ENCODE measurements at places on chromosomes 5 and 9.
A peak's percentile ranks its signal among the peaks of the same experiment; 100 is the strongest.

DNA sequence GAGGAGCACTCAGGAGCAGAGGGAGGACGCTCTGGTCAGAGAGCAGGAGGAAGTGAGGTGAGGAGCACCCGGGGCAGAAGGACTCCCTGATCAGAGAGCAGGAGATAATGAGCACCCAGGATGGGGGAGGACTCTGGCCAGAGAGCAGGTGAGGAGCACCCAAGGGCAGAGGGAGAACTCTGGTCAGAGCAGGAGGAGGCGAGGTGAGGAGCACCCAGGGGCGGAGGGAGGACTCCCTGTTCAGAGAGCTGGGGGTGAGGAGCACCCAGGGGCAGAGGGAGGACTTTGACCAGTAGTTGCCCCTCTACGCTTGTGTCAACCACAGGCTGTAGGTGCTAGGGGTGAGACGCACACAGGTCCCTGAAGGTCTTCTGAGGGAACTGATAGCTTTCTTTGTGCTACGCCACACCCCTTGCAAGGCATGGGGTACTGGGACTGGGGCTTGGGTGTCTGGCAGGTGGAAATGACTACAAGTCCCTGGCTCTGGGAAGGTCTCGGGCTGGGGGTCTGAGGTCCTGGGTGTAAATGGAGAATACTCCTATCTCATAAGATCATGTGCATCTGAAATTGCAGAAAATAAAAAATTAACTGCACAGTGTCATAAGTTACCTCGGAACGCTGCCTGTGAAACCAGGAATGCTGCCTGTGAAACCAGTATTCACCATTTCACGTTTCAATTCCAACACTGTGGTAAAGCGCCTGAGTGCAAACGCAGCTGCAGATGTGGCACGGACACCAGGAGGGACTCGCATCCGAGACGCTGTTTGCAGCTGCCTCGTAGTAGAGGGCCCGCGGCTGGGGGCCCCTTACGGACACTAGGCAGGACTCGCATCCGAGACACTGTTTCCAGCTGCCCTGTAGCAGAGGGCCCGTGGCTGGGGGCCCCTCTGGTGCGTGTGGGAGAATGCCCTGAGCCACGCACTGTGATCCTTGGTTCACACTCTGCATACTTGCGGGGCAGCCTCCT lies 27.0 kb upstream of the SLC6A3 start:
- no peak for DNase-seq

- no peak for DNase-seq
Observed at GRCh38 chr5:85646641-85647040, 971.1 kb upstream of the COX7C start.

- peak; percentile 73 for DNase-seq
Observed at GRCh38 chr5:178476972-178477754, 113.0 kb downstream of the COL23A1 start.

- DNase-seq: no peak
Observed at GRCh38 chr9:81548911-81549310, 140.4 kb downstream of the TLE1 start.

DNA sequence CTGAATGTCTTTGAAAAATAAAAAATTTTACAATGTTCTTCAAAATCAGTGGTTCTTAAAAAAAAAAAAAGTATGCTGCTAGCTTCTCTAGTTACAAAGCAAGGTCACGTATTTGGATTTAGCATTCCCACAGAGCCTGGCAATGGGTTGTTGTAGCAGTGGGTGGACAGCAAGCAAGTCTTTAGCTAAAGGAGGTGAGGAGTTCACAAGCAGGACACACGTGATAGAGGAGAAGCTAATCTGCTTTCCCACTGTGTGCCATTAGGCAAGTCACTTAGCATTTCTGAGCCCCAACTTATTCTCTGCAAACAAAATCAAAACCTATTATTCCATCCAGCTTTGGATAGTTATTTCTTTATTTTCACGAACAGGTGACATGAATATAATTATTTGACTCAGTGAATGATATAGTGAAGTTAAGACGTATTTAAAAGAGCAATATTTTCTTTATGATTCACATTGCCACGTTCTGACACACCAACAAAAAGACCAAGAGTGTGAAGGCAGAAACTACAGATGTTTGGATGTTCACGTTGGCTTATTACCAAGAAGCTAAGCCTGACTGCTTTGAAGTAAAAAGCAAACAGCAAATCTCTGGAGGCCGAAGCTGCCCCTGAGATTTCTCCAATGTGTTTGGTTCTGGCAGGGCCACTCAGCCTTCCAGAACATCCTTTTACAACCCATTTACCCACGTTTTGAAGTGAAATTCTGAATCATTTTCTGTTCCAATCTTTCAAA lies 612.1 kb upstream of the CDH6 start:
- no peak for DNase-seq

DNA sequence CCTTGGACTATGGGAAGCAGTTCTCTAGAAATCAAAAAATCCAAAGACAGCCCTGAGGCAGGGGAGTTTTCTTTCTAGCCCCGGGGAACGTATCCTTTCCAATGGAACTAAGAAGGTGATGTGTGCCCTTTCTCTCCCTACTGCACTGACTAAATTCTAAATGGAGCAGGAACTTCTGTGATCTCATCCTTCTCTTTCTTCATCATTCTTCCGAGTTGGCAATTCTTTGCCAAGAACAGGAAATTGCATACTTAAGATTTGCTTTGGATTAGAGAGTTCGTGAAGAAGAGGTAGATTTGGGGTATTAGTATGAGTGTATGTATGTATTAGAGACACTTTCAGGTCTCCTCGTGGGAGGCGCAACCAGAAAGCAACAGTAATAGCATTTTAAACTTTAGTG lies 178.0 kb upstream of the PIK3R1 start:
- no peak for DNase-seq

DNA sequence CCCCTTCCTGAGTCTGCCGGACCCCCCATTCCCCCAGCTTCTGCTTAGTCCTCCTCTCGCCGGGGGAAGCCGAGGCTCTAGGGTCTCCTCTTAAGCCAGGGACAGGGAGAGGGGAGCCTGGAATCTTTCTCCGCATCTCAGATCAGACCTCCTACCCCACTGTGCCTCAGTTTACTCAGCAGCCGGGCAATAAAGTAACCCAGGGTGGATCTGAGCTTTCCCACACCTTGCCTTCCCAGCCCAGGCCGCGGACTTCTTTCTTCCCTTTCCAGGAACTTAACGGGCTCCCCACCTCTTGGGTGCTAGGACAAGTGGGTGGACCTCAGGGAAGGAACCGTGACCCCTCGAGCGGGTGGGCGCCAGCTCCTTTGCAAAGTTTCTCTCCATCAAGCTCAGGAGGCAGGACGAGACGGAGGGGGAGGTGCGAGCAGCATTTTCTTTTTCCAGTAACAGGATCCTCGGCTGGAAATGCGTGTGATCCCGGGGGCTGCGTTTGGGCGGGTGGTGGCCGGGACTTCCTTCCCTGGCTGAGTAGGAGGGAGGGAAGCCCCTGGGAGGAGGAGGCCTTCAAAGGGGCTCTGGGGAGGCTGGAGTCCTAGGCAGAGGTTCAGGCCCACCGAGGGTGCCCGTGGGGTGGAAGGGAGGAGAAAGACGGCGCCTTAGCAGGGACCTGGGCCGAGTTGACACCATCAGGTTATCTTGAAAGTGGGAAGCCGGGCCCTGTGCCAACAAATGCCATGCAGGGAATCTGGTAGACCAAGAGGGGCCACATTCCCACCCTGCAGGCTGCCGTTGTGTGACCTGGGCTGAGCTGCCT lies 795 bp downstream of the DAB2IP start:
- no peak for DNase-seq

DNA sequence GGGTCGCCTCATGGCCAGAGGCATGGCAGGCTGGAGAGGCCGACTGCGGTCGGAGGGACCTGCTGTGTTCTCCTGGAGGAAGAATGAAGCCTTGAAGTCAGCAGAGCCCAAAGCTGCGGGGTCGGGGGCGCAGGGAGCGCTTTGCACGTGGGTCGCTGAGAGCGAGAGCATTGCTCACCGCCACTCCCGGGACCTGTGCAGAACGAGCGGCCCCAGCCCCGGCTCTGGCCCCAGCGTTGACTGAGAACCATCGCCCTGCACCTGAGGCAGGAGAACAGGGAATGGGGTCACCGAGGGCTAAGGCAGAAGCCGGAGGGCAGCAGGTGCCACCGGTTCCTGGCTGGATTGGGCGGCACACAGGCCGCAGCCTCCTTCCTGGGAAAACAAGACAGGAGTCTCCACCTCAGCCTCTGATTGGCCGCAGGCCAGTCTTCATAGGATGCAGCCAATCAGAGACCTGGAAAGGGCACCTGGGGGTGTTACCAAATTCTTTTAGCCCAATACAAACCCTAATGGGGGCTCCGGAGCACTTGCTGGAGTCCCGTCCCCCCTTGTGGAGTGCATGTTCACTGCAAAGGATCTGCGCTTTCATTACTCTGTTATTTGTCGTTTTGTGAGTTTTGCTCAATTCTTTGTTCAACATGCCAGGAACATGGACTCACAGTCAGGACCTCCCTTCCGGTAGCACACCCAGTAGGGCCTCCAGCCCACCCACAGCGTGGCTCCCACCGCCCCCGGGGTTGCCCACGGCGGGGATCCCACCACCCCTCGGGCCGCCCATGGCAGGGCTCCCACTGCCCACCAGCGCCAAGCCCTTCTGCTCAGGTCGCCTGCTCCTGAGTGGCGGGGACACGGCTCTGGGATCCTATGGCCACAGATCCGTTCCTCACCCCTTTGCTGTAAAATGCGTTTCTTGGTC lies 24.7 kb upstream of the SLC6A19 start:
- no peak for DNase-seq

- peak; percentile 25 for DNase-seq
Observed at GRCh38 chr5:79961716-79962574, 29.1 kb downstream of the MTX3 start.

DNA sequence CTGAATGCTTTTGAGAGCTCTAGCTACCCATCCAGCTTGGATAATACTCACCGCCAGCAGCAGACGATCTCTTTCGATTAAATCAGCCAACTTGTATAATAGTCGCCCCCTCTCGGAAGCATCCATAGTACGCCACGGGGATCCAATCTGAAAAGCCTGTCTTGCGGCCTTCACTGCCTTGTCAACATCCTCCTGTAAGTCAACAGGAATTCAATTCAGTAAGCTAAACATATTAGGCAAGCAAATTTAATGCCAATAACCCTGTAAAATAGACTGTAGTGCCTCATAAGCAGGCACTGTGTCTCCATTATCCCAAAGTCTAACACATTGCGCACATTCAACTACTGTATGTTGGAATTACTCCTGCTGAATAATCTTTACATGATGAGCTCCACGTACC lies 22.0 kb downstream of the ALDH1A1 start:
- no peak for DNase-seq
